Activated CD8-positive, alpha-beta T cell treated with anti-CD3 and anti-CD28 coated beads for 36 hours (primary cell): ENCODE measurements at places on chromosomes 16 and 17. TPM values are rescaled to one million over a fixed set of nuclear protein-coding genes. Genes with fewer than 3 reads are reported as not detected.

CMTM2 gene
- 0.29 TPM for total RNA-seq

HASPIN gene
- total RNA-seq, result 20.7 TPM

CNTNAP1 gene
- total RNA-seq, result 0.25 TPM

P4HB gene
- 434 TPM for total RNA-seq

MARCHF10 gene
- total RNA-seq, result not detected

CACNG3 gene
- total RNA-seq, result not detected

ABCC6 gene
- total RNA-seq, result not detected

P2RX5 gene
- 35.7 TPM for total RNA-seq

SYT17 gene
- 0.59 TPM for total RNA-seq

FAM117A gene
- 23.0 TPM for total RNA-seq

DNA sequence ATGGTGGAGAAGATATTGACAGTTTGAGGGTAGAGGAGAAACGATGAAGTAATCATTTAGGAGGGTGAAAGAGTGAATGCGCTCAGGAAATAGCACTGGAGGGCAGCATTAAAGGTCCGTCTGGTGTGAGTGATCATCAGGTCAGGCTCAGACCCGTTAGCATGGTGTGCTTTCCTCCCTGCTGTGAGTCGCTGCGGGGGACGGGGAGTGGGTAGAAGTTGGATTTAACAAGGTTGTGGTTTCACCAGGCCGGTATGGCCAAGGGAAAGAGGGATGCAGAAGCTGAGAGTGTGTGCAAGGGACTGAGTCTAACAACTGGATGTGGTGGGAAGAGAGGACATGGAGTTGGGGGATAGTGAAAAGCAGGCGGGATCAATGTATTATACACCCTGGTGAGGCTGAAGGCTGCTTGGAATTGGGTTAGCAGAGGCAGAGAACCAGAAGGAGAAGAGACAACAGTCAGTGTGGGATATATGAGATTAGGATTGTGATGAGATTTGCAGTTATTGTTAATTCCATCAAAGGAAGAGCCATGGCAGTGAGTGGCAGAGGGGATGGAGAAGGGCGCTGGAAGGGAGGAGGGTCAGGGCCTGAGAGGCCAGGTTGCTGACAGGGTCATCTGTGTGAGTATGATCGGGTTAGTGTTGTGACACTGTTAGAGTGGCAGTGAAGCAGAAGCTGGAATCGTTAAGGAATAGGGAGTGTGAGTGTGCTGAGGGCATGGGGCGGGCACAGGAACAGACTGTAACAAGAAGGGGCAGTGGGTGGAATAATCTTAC, 59.0 kb upstream of the TBX2 start:
- DNase-seq, result no peak

DNA sequence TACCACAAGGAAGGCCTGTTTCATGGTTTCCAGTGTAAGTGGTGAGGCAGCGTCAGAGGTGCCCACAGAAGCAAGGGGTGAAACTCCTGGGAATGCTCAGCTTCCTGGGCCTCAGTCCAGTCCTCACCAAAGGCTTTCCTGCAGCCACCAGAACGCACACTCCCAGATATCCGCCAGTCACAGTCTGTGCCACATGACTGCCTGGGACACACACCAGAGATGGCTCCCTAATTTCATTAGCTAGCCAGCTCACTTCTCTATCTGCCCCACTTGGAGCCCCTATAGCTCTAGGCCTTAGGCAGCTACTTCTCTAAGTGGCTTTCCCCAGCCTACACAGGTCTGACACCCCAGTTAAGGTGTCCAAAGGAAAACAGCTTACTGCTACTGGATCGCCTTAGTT, 77.0 kb downstream of the CYTH1 start:
- no peak for DNase-seq

- DNase-seq, result no peak
These were observed 31.7 kb downstream of the RPA1 start for GRCh38 chr17:1861391-1862010.

DNA sequence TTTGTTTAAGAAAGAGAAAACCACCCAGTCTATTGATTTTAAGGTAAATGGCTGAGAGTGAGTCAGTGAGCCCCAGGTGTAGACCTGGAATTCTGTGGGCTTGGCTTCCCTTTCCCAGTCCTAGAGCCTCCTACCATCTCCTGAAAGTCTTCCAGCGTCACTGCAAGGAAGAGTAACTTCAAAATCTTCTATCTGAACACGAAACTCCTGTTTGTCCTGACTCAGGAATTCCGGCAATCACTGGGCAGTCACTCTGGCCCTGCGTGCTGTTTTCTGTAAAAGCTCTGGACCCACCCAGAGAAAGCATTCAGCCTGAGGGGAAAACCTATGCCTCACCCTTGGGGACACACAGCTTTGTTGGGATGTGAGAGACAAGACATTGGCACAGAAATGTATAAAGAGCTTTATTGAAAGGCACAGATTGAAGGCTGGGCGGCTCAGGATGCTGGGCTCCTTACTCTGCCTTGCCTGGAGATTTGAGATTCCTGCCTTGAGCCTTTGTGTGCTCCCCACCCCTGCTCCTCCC, 15.9 kb downstream of the MINK1 start:
- DNase-seq, result no peak

DNA sequence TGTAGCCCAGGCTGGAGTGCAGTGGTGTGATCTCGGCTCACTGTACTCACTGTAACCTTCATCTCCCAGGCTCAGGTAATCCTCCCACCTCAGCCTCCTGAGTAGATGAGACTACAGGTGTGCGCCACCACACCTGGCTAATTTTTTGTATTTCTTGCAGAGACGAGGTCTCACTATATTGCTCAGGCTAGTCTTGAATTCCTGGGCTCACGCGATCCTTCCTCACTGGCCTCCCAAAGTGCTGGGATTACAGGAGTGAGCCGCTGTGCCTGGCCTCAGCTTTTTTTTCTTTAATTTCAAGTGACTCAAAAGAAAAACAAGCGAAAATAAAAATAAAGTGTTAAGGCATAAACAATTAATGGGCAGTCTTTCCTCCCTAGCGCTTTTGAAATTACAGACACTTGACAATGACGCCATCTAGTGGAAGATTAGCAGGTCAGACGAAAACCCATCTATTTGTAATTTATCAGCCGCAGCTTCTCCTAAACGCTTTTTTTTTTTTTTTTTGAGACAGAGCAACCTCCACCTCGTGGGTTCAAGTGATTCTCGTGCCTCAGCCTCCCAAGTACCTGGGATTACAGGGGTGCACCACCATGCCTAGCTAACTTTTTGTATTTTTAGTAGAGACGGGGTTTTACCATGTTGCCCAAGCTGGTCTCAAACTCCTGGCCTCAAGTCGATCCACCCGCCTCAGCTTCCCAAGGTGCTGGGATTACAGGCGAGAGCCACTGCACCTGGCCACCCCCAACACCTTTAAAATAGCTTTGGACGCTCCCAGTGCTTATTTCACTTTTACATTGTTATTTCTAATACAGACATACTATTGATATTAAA, 28.1 kb upstream of the PECAM1 start:
- no peak for DNase-seq

DNA sequence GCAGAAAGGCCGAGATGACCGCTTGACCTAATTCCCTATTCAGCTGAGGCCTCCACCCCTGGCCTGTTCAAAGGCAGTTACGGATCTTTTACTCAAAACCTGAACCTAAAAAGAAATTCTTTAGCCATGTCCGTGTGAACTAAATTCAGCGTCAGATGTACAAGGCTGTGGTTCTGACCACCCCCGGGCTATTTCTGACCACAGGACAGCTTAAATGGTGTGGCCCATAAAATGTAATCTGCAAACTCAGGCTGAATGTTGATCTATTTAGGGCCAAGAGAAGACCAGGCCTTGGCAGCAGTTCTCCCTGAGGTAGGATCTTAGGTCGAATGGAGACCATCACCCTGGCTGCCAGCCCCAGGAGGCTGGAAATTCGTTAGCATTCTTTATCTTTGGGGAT, 485.5 kb downstream of the WWOX start:
- no peak for DNase-seq

DNA sequence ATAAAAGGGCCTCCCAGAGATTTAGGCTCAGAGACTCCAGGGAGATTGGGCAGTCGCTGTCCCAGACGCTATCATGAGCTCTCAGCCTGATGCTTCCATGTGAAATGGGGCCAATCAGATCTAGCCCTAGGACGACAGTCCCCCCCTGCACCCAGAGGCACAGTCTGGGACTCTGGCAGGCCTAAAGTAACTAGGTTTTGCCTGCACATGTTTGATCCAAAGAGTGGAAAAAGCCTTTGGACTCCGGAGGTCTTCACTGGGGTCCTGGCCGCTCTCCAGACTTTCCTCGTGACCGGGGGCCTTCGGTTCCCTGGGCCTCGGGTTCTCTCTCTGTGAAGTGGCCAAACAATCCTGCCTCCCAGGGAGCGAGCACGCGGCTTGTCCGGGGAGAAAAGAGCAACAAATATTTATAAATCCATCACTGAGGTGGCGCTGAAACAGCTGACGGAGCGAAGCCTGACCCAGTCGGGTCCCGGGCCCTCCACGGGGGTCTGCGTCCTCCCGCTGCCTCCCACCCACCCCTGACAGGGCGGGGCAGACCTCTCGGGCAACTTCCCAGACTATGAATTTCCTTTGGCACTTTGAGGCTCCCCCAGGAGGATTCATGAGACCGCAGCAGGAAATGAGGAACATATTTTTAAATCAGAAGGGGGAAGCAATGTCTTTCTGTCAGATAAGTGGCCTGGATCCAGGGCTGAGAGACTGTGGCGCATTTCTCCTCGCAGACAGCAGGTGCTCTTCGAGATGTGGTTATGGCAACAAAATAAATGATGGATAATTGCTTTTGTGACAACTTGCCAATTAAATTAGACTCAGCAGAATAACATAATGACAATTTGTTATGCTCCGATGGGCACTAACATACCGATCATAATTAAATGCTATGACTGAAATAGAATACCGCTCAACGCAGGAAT, 38.9 kb downstream of the MRPS23 start:
- DNase-seq, result no peak

DNA sequence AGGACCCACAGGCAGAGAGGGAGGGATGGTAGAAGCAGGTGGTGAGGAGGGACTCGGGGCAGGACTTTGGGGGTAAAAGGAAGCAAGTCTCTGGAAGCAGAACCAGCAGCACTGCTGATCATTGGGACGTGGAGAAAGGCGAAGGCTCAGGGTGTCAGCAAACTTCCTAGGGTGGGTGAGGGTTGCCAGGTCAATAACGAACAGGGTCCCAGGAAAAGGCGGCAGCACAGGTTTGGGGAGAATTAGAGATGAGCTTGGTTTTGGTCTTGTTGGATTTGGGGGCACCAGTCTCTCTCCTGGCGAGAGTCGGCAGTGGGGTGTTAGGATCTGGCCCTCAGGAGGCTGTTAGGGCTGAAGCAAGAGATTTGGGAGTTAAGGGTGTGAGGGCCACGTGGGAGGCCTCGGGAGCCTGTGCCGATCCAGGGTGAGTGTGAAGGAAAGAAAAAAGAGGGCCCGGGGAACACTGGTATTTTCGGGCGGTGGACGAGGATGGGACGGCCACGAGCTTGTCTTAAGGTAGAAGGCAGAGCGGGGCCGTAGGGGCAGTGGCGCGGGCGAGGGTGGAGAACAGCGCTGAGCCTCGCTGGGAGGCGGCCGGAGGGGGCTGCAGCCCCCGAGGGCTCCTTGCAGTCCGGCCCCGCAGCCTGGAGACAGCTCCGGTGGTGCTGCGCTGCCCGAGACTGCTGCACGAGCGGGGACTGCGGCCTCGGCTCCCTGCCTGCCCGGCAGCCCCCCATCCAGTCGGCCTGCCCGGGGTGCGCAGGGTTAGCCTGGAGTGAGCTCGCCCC, 765 bp upstream of the ADORA2B start:
- DNase-seq, result no peak

- no peak for DNase-seq
These were observed 5.3 kb upstream of the FOXN1 start for GRCh38 chr17:28500712-28501379.

DNA sequence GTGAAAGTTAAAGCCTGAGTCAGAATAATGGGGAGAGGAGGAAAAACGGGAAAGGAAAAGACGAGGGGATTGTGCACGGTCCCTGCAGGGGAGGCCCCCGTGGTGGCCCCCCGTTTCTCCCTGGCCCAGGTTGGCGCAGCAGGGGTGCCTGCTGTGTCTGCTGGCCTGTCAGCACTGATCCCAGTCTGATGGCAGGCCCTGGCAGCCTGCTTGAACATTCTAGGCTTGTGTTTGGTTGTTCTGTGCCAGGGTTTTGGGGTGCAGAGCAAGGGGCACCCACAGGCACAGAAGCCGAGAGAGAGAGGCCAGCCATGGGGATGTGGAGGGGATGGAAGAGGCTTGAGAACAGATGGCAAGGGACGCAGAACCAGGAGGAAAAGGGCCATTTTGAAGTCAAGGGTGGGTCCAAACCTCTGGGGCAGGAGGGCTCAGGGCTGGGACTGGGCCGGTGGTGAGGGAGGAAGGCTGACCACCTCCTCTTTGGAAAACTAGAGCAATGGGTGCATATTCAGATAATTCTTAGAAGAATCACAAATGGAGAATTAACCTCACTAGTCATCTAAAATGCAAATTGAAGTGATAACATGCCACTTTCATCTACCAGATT, 35.9 kb downstream of the TBX4 start:
- DNase-seq, result no peak

DNA sequence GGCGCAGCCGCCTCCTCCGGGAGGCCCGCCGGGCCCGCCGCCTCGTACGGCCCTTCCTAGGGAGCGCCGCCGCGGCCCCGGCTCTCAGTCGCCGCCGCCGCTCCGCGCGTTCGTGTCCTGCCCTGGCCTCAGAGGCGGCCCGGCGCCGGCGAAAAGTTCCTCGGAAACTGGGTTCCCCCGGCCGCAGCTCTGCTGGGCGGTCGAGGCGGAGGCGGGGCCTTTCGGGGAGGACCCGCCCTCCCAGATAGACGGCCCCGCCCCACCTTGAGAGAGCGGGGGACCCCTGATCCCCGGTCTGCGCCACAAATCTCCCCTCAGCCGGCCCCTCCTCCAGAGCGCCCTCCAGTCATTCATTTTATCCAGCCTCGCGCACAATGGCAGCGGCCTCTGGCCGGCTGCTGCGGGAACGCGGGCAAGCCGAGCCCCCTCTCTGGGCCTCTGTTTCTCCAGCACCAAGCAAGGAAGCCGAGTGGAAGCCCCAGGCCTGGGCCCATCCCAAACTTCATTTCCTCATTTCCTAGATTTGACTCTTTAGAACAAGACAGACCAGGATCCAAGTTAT, at the start of gene SREBF1:
Gene SREBF1, minus strand, starts transcription at position 169 of the 562 bp plus-strand sequence. CDS start 169 bp downstream, outside the sequence.
- peak; percentile 86 for DNase-seq

- peak; percentile 54 for DNase-seq
These were observed 507.0 kb downstream of the MAF start for GRCh38 chr16:79093554-79093967.

DNA sequence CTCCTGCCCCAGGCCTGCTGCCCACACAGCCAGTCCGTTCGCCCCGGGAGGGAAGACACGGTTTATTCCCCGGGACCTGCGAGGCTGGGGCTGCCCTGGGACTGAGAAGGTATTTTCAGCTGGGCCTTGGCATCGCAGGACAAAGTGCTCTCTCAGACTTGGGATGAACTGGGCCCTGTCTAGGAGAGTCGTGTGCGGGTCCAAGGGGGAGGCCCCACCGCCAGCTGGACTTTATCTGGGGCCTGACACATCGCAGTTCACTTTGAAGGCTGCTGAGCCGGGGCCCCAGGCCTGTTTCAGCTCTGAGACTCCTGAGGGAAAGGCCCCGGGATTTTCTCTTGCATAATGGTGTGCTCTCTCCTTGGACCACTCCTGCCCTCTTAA, 6.8 kb downstream of the CRISPLD2 start:
- no peak for DNase-seq

- DNase-seq, result no peak
These were observed 392 bp downstream of the ZSCAN32 start for GRCh38 chr16:3400446-3400778.

- no peak for DNase-seq
These were observed 751 bp upstream of the FOXC2 start for GRCh38 chr16:86565644-86566511.
